Glomerular endothelial cell (primary cell): ENCODE measurements at places on chromosomes 13 and 19. TPM values are rescaled to one million over a fixed set of nuclear protein-coding genes. Genes with fewer than 3 reads are reported as not detected.

ELSPBP1 gene
- total RNA-seq: not detected in 2 replicates

ZNF345 gene
- total RNA-seq: 1.2 and 2.8 TPM in 2 replicates

HIPK4 gene
- total RNA-seq: 0.05 TPM in 1 of 2 replicates, not detected in the other

ZIC2 gene
- not detected in 2 replicates for total RNA-seq

DCUN1D2 gene
- 4.4 and 15.1 TPM in 2 replicates for total RNA-seq

NLRP4 gene
- total RNA-seq: not detected in 2 replicates

DNA sequence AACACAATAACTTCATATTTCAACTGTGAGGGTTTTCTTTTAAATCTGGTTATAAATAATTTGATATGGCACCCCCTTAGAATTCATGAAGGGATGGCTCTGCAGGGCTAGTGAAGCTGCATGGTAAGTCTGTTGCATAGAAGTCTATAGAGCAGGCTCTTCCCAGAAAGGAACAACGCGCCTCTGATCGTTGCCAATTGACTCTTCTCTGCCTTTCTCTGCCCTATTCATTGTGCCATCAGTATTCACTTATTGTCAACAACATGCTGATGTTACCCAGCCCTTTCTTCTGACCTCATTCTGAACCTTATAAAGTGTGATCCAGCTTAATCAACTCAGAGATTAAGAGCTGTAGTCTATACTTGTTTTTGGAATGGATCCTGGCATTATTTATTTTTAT, 16.3 kb upstream of the DCT start:
- no peak for DNase-seq

DNA sequence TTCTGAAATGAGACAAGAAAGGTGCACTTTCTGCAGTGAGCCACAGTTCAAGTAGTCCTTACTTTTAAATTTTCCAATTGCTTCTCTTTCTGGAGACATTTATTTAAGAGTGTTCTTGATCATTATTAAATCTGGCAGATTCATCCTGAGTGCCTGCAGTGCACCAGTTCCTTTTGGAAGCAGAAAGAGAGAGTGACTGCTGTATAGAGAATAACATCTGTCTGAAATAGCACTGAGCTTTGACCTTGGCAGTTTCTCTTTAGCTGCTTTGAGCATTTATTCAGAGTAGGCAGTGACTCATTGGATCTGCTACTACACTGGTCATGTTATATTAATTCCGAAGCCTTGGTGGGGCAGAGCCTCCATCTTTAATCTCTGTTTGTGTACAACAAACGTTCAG, 1373.7 kb downstream of the PCDH9 start:
- no peak for DNase-seq

GRCh38 chr13:88704600-88705275, 1033.6 kb downstream of the SLITRK5 start:
- no peak for DNase-seq

DNA sequence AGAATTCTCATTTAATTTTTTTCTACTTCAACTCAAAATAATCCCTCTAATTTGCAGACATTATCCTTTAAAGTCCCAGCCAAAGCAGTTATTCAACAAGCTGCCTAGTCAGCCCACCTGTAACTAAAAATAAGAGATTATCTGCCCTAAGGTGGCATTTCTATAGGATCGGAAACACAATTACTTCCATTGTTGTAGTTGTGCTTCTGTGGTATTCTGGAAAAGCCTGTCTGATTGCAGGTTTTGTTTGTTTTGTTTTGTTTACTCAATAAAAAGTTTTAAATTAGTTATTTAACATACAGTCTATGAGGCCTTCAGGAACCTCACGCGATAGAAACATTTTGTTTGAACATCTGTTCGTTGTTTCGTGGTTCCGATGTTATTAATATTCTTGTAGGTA, 101.0 kb downstream of the ZIC5 start:
- DNase-seq: no peak

DNA sequence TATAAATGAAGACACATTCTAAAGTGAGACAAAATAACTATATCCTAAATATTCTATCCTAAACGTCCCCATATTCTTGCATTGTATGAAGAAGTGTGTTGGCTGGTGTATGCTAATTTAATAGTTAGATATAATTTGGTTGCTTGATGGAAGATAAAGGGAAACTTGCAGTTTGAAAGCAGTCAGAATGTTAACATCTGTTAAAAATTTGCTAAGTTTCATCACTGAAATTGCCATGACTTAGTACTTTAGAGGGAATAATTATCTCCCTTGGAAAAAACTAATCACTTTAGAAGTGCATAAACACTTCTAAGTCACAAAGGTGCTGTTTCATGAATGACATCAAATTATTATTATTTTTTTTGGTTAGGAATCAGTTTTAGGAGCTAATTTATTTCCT, 61.6 kb downstream of the ITGBL1 start:
- DNase-seq: no peak

DNA sequence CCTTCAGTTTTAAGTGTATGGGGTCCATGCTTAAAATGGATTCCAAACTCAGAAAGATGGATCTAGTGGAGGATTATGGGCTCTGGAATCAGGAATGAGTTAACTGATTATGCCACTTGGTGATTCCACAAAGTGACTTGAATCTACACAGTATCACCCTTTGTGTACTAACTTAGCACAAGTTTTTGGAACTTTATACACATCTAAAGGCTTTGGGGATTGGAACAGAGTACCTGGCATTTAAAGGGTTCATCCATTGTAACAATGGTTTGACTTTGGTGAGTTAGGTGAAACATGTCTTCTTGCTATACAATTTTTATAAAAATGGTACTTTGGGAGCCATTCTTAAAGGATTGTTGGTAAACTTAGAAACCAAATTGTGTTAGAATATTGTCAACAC, 1.1 kb downstream of the RPL21 start:
- no peak for DNase-seq

DNA sequence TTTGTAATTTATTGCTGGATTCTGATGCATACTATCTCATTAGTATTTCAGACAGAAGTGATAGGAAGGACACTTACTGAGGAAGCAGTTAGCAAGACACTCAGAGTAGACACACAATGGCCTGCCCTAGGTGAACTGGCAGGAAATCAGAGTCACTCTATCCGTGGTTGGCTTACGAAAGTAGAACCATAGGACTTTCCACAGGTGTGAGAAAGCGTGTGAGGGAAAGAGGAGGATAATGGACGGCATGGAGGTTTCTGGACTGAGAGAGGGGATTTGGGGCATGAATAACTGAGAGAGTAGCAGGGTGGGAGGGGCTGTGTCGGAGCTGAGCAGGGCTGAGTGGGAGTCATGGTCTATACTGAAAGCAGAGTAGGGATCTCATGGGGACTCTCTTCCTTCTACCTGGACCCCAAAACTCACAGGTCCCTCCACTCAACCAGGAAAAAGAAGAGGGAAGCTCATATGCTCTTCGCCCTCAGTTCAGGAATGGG, 18.7 kb upstream of the EID2 start:
- no peak for DNase-seq

- no peak for DNase-seq
Observed at GRCh38 chr13:109517517-109517916, 268.9 kb downstream of the IRS2 start.

DNA sequence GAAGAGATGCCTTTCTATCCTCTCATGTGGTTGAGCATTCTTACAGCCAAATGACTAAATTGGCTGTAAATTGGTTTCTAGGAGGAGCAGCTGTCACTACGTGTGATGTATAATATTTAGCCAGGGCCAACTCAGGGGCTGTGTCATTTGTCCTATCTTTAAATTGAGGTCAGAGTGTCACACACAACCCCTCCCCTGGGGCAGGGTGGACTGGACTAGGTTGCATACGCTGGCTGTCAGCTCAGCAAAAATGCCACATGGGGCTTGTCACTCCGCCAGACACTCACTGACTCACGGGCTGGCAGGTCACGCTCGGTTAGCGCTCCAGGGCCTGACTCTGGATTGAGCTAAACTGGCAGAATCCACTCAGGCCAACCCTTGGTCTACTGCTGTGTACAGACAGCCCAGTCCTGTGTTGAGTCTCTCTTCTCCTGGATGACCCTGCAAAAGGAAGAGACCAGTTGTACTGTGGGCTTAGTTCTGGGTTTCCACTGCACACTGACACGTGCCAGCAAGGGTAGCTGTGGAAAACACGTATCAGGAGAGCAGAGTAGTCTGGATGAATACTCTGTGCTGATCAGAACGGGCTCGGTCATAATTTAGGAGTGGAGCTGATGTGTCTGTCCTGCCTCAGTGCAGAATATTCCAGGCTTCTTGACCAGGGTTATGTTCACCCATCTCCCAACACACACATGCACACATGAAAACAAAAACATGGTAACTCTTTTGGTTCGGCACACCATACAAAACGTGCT, 29.1 kb downstream of the SHISA2 start:
- no peak for DNase-seq

GRCh38 chr19:18520848-18521691, 800 bp downstream of the ELL start:
- DNase-seq: no peak

DNA sequence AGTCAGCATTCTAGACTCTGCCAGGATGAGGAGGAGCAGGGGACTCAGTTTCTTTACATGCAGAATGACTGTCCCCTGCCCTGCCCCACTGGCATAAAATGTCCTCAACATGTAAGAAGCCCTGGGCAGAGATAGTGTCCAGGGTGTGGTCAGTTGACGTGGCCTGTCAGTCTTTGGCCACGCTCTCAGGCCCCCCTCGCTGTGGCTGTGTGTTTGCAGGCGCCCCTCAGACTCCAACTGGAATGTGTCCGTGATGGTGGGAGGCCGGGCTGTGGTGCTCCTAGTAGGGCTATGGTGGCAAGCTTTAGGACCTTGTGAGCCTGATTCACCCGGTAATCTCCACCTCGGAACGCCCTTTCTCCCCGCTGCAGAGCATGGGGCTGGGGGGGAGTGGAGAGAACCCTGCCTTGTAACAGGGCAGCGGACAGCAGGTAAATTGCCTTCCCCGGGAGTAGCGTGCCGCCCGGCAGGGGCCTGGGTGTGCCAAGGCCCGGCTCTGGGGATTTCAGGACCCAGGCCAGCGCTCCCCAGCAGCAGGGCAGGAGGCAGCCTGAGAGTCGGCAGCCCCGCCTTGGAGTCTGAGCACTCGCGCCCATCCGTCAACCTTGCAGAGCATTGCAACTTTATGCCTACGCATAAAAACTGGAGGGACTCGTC, 62.3 kb downstream of the CHST8 start:
- DNase-seq: no peak

DNA sequence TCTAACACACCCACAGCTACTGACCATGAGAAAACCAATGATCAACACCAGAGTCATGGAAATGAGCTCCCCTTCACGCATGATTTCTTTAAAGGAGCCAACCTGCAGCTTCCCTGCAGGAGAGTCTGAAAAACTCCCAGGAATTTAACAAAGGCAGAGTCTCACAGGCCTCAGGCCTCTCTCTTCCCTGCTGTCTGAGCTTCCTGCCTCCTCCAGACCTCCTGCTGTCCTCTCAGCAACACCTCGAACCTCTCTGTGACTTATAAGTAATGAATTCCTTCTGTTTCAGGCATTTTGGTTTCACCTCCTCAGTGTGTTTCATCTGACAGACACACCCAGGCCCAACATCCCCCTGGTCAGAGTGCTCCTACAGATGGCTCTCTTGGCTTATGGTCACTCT, 1044.4 kb downstream of the UQCRFS1 start:
- no peak for DNase-seq

GRCh38 chr19:39085392-39085791, 1.2 kb downstream of the ACP7 start:
- DNase-seq: no peak

- DNase-seq: no peak
Observed at GRCh38 chr19:5150902-5151741, 182.2 kb downstream of the KDM4B start.

- no peak for DNase-seq
Observed at GRCh38 chr19:2187159-2187558, 23.4 kb downstream of the DOT1L start.

GRCh38 chr13:75661443-75661842, 25.3 kb downstream of the LMO7 start:
- DNase-seq: no peak

DNA sequence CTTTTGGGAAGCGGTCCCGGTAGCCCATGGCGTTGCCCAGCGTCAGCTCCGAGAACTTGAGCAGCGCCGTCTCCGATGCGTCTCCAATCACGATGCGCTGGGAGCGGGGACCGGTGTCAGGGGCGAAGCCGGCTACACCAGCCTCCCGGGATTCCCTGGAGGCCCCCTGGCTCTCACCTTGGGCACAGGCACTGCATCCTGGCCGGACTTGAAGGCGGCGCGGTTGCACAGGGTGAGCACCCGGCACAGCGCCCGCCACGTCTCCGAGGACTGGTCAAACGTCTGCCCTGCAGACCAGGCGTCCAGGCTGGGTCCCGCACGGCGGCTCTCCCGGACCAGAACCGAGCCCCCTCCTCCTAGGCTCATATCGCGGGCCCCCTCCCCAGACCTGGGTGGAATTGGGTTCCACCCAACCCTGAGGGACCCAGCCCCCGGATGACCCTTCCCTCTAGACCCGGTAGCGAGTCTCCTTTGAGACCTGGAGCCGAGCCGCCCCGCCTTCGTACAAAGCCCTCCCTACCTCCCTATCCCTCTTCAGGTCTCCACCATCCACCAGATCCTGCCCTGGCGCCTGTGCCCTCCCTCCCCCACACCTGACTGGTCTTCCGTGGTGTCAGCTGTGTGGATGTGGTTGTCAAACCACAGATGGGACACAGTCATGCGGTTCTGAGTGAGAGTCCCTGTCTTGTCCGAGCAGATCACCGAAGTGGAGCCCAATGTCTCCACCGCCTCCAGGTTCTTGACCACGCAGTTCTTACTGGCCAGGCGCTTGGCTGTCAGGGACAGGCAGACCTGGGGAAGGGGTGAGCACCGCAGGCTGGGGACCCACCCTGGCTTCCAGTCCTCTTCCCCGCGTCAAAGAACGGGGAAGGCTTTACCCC, 4.8 kb downstream of the ATP4A start:
- no peak for DNase-seq

DNA sequence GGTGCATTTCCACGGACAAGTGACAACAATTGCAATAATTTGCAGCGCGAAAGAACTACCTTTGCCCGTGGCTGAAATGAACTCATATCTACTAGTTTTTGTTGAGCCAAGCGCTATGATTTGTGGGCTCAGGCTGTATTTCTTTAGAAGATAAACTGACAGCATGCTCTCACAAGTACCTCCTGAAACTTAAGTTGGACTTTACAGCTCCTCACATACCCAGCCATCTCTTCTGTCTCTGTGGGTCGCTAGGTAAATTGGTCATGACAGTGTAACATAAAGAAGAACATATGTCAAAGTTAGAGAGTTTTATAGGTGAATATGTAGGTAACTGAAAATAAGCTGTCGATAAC, 839 bp downstream of the COG6 start:
- DNase-seq: no peak

DNA sequence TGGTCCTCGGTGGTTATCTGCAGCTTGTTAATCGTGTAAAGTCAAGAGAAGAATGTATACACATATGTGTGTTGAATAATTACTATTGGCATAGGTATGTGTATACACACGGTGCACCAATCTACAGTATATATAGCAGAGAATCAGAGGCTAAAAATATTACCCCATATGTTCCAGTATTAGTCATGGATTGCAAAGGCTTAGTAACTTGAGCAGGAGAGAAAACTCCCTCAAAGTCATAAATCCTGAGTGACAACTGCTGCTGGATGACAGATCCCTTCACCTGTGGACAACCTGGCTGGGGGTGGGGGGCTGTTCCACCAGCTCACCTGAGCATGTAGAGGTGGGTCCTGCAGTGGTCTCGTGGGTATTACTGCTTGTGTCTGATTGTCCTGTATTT, 185.0 kb downstream of the ZNF536 start:
- no peak for DNase-seq
